EH (cell line): ENCODE measurements at places on chromosomes 7 and 10.

GRCh38 chr10:28694530-28694929, 17.2 kb downstream of the BAMBI start:
- DNase-seq, result no peak

DNA sequence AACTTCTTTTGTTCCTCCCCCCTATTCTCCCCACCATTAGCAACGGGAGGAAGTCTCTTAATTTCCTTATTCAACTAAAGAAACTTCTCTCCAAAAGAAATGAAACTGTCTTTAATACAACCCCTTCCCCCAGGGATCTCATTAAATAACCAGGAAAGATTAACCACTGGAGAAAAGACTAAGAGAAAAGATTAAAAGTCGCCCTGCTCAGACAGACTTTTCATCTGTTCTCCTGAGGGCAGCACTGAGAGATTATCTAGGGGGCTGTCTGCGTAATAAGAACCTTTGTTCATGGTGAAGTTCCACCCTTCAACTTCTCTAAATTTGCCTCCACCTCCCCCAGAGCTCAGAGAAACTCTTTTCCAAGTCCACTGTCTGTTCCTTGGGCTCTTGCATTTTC, 105.5 kb downstream of the HGF start:
- DNase-seq, result no peak

DNA sequence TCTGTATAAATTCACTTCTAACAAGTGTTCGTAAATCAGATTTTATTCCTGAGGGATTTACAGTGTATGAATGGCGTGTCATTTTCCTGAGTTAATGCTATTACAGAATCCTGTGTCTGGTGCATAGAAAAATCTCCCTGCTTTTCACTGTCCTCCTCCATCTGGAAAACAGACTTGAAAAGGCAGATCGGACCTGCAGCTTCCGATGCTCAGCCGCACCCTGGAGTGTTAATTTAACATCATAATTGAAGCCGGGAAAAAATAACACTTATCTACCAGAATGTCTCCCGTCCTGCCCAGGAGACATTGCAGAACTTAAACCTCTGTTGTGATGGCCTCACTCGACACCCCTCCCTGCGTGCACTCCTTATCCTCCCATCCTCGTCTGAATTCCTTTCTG, 442.1 kb upstream of the FOXK1 start:
- no peak for DNase-seq

DNA sequence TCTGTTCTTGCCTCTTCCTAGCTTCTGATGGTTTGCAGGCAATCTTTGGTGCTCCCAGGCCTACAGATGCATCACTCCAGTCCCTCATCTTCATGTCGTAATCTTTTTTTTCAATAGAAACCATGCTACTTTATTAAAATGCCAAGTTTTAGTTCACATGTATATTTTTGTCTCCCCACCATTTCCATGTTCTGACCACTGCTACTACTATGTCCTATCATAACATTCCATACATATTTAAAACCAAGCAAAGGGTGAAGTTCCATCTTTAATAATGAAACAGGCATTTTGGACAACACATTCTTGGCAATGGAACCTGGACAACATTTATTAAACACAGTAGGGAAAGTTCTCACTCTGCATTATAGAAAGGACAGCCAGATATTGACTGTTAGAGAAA, 58.8 kb downstream of the ZNF518A start:
- DNase-seq, result peak; percentile 79

- DNase-seq, result no peak
These were observed 87.3 kb upstream of the CSTF2T start for GRCh38 chr10:51786684-51787035.

DNA sequence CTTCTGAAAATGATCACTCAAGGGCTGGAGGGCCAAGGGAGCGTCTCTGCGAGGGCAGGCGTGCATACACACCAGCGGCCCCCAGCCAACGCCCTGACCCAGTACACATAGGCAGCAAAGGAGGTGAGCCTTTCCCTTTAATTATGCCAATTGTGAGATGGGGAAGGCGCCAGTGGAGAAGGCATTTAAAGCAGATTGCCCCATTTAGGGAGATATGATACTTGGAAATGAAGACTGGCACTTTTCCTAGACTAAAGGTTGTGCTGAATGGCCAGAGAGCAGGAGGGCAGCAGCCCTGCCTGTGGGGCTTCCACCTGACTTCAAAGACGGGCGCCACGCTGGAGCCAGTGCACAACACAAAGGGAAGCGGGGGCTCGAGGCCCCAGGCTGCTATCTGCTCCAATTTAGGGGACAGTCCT, 24.1 kb downstream of the HIPK2 start:
- no peak for DNase-seq

- DNase-seq, result no peak
These were observed 101.7 kb upstream of the ZNF438 start for GRCh38 chr10:31133251-31133791.

DNA sequence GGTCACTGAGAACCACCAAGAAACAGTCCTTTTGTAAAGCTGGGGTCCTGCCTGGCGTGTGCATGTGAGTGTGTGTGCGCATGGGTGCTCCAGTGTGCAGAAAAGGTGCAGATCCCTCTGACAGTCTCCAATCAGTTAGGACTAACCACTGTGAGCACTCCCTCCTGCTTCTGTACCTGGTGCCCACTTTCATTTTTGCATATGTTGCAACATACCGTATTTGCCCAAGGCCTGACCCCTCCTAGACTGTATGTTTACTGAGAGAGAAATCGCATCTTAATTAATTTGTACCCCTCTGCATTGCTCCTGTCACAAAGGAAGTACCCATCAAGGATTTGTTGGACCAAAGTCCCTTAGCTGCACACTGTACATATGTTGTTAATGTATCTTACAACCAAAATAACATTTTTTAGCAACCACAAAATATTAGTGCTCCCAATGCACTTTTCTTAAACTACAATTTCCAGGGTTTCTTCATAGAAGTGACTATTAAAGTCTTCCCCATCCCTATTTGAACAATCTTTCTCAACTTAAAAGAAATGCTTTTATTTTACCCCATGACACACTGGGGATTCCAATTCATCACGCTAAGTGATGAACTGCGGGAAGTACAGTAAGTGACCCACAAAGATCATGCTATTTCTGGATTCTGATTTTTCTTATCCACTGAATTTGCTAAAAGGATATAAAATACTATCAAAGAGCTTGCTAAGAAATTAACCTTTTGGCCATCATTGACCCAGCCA, 16.6 kb downstream of the PAXIP1 start:
- no peak for DNase-seq

GRCh38 chr7:10657201-10657600, 316.5 kb upstream of the PHF14 start:
- DNase-seq, result no peak

- DNase-seq, result no peak
These were observed 75.9 kb downstream of the CNOT4 start for GRCh38 chr7:135434047-135434446.

GRCh38 chr7:36155811-36156361, 2.8 kb downstream of the EEPD1 start:
- peak; percentile 17 for DNase-seq

DNA sequence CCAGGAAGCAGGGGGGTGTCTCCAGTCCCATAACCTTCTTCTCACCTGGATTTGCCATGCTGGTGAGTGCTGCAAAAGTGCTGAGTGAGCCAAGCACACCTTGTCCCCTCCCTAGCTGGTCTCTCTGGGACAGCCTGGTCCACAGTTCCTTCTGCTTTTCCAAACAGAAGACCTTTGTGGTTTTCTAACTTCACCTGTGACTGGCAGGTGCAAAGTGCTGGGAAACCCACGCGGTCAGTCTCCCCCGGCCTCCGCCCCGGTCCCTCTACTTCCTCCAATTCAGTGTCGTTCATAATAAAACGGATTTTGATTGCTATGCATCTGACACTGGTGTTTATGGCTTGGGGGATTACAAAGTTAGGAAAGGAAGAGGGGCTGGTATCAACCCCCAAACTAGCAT, 37.1 kb downstream of the RBAK start:
- DNase-seq, result no peak

DNA sequence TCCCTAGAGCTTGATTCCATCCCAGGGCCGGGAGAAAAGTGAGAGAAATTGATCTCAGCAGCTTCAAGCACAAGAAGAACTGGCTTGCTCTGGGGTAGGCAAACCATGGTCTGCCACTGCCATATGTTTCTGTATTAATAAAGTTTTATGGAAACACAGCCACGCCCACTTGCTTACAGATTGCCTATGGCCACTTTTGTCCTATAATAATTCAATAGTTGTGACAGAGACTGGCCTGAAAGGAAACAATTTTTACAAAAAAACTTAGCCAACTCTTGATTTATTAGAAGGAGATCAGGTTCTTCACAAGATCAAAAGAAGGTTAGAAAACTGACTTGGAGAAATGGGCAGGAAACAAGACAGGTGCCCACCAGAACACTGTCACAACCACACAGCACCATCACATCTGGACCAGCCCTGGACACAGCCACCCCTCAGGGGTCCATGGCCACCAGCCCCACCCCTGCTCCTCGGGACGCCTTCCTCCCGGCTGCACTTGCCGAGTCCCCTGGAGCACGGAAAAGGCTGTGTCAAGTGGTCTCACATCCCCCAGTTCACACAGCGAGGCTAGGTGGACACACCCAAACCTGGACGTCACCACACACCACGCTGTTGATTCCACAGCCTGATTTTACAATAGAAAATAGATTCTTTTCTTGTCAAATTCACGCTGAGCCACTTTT, 85.4 kb downstream of the PTPRN2 start:
- no peak for DNase-seq

GRCh38 chr7:20249920-20250319, 32.7 kb upstream of the MACC1 start:
- no peak for DNase-seq

GRCh38 chr7:101602484-101603241, 26.4 kb downstream of the MYL10 start:
- peak; percentile 80 for DNase-seq

DNA sequence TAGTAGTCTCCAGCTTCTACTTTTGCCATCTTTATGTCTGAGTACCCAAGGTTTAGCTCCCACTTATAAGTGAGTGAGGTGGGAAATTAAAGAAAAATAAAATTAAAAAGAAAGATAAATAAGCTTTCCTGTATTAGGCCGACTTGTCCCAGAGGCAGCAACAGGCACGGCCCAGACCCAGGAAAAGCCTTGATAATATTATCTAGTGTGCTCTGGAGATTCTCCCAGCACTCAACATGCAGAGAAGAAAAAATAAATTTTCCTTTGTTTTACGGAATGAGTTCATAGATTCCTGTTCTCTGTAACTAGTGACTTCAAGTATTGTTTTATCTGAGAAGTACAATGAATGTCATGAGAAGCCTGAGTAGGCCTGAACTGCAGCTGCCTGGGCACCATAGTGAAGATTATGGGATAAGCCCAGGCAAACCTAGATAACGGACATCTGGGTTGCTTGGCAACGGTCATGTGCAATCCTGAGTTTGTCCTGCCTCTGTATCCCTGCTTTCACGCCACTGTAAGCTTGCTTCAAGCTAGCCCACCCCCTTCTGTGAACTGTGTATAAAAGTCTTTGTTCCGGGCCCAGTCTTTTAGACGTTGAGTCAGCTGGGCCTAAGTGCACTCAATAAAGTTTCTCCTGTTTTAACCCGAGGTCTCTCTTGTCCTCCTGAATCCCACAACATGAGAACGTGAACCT, 6.4 kb downstream of the ATE1 start:
- no peak for DNase-seq

- no peak for DNase-seq
These were observed 82.5 kb upstream of the SP4 start for GRCh38 chr7:21345361-21345760.

- DNase-seq, result no peak
These were observed 86.5 kb downstream of the HIPK2 start for GRCh38 chr7:139691253-139691781.

DNA sequence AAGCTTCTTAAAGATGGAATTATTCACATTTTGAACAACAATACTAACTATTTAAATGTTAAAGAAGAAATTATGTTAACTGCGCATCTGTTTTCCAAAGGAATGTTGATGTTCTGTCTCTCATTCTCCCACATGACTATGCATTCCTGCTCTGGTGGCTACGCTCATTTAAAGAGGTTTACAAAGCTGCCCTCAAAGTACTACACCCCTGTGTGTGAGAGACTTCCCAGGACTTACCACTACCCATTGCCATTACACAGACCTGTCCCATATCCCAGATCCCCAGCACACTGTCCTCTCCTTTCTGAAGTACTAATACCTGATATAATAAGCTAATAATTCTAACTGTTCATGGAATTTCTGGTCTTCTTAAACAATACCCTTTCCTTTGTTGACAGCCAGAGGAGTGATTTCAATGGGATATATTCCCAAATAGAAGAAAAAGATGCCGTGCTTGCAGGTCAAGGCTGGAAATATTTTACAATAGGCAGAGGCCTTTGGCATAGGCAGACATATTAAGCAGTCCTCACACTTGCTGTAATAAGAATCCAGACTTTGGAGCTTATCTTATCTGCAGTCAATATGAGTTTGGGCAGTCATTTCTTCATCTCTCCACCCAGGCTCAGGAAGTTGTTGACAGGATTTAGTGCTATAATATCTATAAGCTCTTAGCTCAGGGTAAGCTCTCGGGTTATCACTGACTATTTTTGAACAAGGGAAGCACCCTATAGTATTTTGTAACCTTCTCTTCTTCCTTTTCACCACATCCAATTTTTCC, 12.2 kb downstream of the LIPF start:
- DNase-seq, result no peak

GRCh38 chr7:47314248-47314647, 267.7 kb downstream of the TNS3 start:
- no peak for DNase-seq
